Activated T-helper 1 cell treated with anti-CD3 and anti-CD28 coated beads, Interleukin-12 subunit alpha, Interleukin-12 subunit beta, Interleukin-2, Interleukin-4 antibody, amounts not matched to agents 30 ng/mL and 10 ng/mL and 1 ng/mL, durations not matched to agents 14 hours and 24 hours and 36 hours (primary cell): ENCODE measurements at places on chromosomes 5 and 9.

DNA sequence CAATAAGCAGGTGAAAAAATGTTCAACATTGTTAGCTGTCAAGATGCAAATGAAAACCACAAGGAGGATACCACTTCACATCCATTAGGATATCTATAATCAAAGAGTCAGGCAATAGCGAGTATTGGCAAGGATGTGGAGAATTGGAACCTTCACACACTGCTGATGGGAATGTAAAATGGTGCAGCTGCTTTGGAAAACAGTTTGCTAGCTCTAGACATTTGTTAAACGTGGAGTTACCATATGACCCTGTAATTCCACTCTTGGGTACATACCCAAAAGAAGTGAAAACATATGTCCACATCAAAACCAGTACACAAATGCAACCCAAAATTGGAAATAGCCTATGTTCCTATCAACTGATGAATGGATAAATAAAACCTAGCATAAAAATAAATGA, 37.4 kb downstream of the SCAMP1 start:
- H3K27ac ChIP-seq: no peak overlapping the region
- peaks cover 5% of the 10 kb centered on the region for H3K4me1 ChIP-seq
- H3K27me3 ChIP-seq: no peaks in the 10 kb centered on the region
- H3K36me3 ChIP-seq: peaks cover 3% of the 10 kb centered on the region
- DNase-seq: no peak

- H3K27me3 ChIP-seq: no peaks in the 10 kb centered on the region
- DNase-seq: no peak
Observed at GRCh38 chr5:143234162-143234842, 169.2 kb downstream of the NR3C1 start.

DNA sequence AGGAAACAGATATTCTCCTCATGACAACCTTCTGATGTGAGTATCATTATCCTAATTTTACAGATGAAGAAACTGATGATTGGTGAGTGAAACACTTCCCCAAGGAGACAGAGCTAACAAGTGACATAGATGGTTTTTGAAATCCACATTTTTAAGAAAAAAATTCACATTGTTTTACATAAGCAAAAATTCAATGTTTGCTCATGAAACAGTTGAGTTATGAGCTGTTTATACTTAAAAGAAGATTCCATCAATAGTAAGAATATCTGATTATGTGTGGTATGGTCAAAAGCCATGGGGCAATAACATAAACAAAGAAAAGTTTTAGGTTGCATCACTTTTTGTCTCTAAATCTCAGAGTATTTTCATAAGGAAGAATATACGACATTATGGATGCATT, 167.9 kb upstream of the PAPPA start:
- H3K4me3 ChIP-seq: no peak overlapping the region
- DNase-seq: no peak
- no peaks in the 10 kb centered on the region for H3K36me3 ChIP-seq

GRCh38 chr9:114311571-114312512, 11.1 kb upstream of the ORM1 start:
- peaks cover 2% of the 10 kb centered on the region for H3K27me3 ChIP-seq
- no peak overlapping the region for H3K27ac ChIP-seq
- H3K4me3 ChIP-seq: no peak overlapping the region
- DNase-seq: no peak
- H3K4me1 ChIP-seq: no peaks in the 10 kb centered on the region
- H3K36me3 ChIP-seq: no peaks in the 10 kb centered on the region

GRCh38 chr5:122129306-122129705, at the start of gene ZNF474:
Gene ZNF474, plus strand, starts transcription at chr5:122129546. Its CDS starts 22,445 bp downstream, at chr5:122151991.
- no peaks in the 10 kb centered on the region for H3K36me3 ChIP-seq
- H3K27me3 ChIP-seq: no peaks in the 10 kb centered on the region
- DNase-seq: no peak
- no peak within 1 kb of the TSS for H3K4me3 ChIP-seq
- H3K4me1 ChIP-seq: no peaks in the 10 kb centered on the region

GRCh38 chr5:143635888-143636287, 176.1 kb upstream of the HMHB1 start:
- no peak overlapping the region for H3K4me3 ChIP-seq
- H3K36me3 ChIP-seq: no peaks in the 10 kb centered on the region
- H3K27ac ChIP-seq: no peak overlapping the region
- H3K4me1 ChIP-seq: no peaks in the 10 kb centered on the region

DNA sequence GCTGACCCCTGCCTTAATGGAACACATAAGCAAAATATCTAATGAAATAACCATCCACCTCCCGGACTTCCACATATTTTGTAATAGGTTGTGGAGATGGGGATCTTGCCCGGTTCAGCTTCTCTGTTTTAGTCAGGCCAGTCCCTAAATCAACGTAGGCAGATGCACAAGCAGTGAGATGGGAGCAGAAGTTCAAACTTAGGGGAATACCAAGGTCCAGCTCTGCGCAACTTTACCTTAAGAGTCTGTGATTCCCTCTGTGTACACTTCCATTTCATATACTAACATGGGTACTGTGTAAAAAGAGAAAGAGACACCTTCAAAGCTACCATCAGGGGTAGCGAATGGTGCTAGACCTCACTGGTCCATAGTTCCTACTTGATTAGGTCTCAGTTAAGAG, 110.9 kb downstream of the NTRK2 start:
- no peak overlapping the region for H3K27ac ChIP-seq
- no peak for DNase-seq
- peaks cover 7% of the 10 kb centered on the region for H3K27me3 ChIP-seq
- H3K36me3 ChIP-seq: no peaks in the 10 kb centered on the region
- H3K4me3 ChIP-seq: no peak overlapping the region

- no peak for DNase-seq
- H3K4me1 ChIP-seq: peaks cover 5% of the 10 kb centered on the region
- no peak overlapping the region for H3K4me3 ChIP-seq
- H3K27ac ChIP-seq: no peak overlapping the region
Observed at GRCh38 chr5:59814537-59814872, 79.0 kb downstream of the PDE4D start.

DNA sequence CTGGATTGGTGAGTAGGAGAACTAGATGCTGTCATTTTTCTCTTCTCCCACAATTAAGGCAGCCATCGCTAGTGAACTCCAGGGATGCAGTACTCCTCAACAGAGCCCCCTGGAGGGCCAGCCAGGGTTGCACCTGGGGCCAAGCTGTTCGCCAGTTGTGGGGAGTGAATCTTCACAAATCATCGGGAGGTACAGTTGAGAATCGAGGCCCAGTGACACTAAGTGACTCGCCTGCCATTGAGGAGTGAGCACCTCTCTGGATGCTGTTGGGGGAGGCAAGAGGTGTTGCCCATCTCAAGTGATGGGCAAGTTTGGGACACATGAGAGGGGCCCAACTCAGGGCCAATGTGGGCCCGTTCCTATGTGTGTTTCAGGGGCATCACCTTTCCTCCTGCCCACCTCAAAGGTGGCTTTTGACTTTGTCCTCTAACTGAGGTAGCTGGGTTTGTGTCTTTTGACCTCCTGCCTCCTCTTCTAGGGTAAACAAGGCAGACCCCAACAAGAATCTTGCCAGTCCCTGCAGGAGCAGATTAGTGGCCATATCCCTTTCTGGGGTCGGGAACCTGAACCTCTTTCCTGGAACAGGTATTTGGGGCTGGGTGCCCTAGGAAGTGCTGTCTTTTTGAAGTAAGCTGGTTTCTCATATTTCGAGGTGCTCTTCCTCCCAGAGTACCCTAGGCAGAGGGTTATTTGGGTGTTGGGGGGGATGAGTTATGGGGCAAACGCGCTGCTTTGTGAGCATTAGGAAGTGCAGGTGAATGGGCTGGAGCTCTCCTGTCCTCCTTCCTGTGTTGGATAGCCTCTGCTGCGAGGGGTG, 181.2 kb downstream of the MACROH2A1 start:
- no peaks in the 10 kb centered on the region for H3K36me3 ChIP-seq
- no peak overlapping the region for H3K27ac ChIP-seq
- H3K27me3 ChIP-seq: peaks cover 11% of the 10 kb centered on the region
- no peak for DNase-seq

DNA sequence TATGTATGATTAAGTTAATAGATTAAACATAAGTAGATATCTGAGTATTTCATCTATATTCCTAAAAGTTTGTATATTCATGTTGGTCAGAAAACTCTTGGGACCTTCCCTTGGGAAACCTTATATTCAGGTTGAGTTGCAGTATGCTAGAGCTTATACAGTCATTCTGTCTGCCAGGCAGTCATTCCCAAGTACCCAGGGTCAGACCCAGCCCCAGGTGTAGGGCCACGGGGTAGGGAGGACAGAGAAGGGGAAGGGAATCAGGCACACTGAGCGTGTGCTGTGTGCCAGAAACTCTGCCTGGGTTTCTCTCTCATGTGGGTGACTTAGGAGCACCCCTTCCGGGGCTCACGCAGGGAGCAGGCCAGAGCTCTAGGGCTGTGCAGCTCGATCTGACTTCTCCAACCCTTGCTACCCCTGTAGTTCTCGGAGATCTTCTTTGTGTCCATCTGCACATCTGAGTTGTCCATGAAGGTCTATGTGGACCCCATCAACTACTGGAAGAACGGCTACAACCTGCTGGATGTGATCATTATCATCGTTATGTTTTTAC, 28.2 kb downstream of the CATSPER3 start:
- no peak overlapping the region for H3K4me3 ChIP-seq
- no peaks in the 10 kb centered on the region for H3K36me3 ChIP-seq
- H3K27ac ChIP-seq: no peak overlapping the region
- no peak for DNase-seq
- peaks cover 7% of the 10 kb centered on the region for H3K27me3 ChIP-seq

GRCh38 chr5:160284291-160284873, 28.0 kb downstream of the CCNJL start:
- no peaks in the 10 kb centered on the region for H3K36me3 ChIP-seq
- peaks cover 3% of the 10 kb centered on the region for H3K27me3 ChIP-seq
- H3K27ac ChIP-seq: no peak overlapping the region
- DNase-seq: no peak
- H3K4me1 ChIP-seq: no peaks in the 10 kb centered on the region
- no peak overlapping the region for H3K4me3 ChIP-seq

- DNase-seq: no peak
- no peak overlapping the region for H3K27ac ChIP-seq
- H3K4me1 ChIP-seq: peaks cover 6% of the 10 kb centered on the region
- peaks cover 33% of the 10 kb centered on the region for H3K27me3 ChIP-seq
- H3K36me3 ChIP-seq: no peaks in the 10 kb centered on the region
- H3K4me3 ChIP-seq: no peak overlapping the region
Observed at GRCh38 chr5:124742983-124743601, 3.3 kb downstream of the ZNF608 start.

- DNase-seq: no peak
- no peaks in the 10 kb centered on the region for H3K36me3 ChIP-seq
- H3K4me1 ChIP-seq: peaks cover 5% of the 10 kb centered on the region
- no peak overlapping the region for H3K4me3 ChIP-seq
Observed at GRCh38 chr5:113614191-113614590, 100.7 kb downstream of the YTHDC2 start.

DNA sequence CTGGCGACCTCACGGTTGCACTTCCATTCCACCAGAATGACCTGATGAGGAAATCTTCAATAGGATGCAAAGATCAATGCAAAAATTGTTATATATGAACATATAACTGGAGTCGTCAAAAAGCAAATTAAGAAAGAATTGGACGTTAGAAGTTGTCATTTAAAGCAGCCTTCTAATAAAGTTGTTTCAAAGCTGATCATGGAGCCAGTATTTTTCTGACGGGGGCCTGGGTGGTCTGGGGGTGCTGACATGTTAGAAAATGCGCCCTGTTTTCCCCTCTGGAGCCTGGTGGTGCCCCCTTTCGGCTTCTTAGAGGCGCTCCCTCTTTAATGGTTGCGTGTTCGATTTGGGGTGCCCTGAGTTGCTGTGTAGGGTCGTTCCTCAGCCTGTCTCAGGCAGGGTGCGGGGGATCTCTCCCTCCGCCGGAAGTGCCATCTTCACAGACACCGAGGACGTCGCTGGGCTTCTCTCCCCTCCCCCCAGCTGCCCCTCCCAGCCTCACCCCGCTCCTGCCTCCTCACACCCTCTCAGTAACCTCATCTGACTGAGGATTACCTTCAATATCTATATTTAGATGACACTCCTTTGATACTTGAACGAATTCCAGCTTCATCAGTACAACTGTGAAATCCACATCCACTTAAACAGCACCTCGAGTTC, 18.3 kb downstream of the PTGES2 start:
- H3K36me3 ChIP-seq: peaks cover 29% of the 10 kb centered on the region
- H3K4me1 ChIP-seq: no peaks in the 10 kb centered on the region
- no peak for DNase-seq
- H3K27ac ChIP-seq: no peak overlapping the region
- no peak overlapping the region for H3K4me3 ChIP-seq

- H3K4me3 ChIP-seq: no peak overlapping the region
- H3K36me3 ChIP-seq: no peaks in the 10 kb centered on the region
- no peak for DNase-seq
- H3K4me1 ChIP-seq: no peaks in the 10 kb centered on the region
- H3K27me3 ChIP-seq: peaks cover 1% of the 10 kb centered on the region
Observed at GRCh38 chr5:108560581-108560980, 178.7 kb upstream of the FBXL17 start.

DNA sequence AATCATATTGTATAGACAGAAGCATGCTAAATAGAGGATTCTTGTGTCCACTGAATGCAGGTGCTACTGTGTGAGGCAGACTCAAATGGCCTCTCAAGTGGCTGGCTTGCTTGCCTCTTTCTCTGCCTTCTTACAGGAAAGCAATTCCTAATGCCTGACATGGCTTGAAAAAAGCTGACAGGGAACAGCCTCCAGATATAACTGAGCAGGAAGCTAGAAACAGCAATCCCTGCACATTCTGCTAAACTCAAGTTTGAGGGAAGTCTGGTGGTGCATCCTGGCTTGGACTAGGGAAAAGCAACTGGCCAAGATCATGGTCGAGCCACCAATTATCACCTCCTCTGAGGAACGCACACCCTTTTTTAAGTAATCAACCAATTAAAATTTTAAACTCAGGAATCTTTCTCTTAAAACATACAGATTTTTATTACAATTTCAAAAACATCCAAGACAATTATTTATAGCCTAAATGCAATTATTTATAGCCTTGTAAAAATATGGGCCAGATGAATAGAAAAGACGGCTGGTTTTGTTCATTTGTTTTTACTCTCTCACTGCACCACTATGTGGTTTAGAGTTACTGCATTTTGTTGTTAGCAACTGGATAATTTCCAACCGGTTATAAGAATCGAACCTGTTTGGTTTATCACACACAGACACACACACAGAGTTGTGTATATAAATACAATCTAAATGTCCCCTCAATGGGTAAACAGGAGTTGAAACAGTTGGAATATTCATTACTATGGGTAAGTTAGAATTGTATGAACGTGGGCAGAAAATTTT, 290.9 kb upstream of the ANKRD55 start:
- no peak overlapping the region for H3K4me3 ChIP-seq
- no peak for DNase-seq
- peaks cover 8% of the 10 kb centered on the region for H3K4me1 ChIP-seq
- peaks cover 11% of the 10 kb centered on the region for H3K27me3 ChIP-seq
- H3K27ac ChIP-seq: no peak overlapping the region

GRCh38 chr9:134375430-134376385, 49.5 kb downstream of the RXRA start:
- H3K27ac ChIP-seq: no peak overlapping the region
- H3K4me3 ChIP-seq: no peak overlapping the region
- no peaks in the 10 kb centered on the region for H3K36me3 ChIP-seq
- H3K27me3 ChIP-seq: peaks cover 3% of the 10 kb centered on the region
- no peaks in the 10 kb centered on the region for H3K4me1 ChIP-seq
- DNase-seq: no peak

- DNase-seq: no peak
- no peaks in the 10 kb centered on the region for H3K4me1 ChIP-seq
- no peaks in the 10 kb centered on the region for H3K27me3 ChIP-seq
- no peaks in the 10 kb centered on the region for H3K36me3 ChIP-seq
- H3K4me3 ChIP-seq: no peak overlapping the region
Observed at GRCh38 chr5:126301056-126301455, 122.2 kb upstream of the GRAMD2B start.
